ENCODE measurements at places on chromosomes 7 and 10. TPM values are rescaled to one million over a fixed set of nuclear protein-coding genes. Genes with fewer than 3 reads are reported as not detected.

GRCh38 chr10:90914992-90915765 is 5.7 kb downstream of the ANKRD1 start:
- DNase-seq, result no peak

DNA sequence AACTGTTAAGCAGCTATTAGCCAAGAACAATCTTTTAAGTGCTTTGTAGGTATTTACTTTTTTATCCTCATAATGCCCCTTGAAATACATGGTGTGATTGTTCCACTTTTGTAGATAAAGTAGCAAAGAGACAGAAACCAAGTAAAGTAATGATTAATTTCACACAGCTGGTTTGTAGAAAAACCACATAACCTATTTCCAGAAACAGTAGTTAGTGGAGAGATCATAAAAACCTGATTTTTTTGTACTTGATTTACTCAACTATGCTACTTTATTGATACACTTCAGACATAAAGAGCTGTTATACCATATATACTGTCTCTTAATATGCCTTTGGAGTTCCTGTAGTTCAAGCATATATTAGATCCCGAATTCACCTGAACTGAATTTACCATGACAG is 118.4 kb downstream of the SEMA3A start:
- no peak for DNase-seq

The MRC1 gene
- total RNA-seq, result 29.3 TPM

DNA sequence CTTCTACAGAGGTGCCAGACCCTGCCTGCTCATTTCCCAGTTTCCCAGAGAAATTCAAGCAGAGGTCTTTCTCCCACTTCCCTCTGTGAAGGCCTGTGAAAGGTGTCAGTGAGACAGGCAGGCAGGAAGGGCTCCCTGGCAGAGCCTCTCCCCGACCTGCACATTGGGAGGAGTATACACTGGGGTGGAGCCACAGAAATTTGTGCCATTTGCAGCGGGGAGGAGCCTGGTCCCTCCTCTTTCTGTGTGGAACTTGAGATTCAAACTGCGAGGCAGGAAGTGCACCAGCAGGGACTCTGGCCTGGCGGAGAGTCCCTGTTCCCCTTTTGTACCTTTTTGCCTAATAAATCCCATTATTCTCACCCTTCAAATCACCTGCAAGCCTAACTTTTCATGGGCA is 54.6 kb upstream of the OPN4 start:
- no peak for DNase-seq

Measured in breast epithelium (tissue), 4 donors.